GOT3 (cell line): ENCODE measurements at places on chromosomes 12 and 14.

DNA sequence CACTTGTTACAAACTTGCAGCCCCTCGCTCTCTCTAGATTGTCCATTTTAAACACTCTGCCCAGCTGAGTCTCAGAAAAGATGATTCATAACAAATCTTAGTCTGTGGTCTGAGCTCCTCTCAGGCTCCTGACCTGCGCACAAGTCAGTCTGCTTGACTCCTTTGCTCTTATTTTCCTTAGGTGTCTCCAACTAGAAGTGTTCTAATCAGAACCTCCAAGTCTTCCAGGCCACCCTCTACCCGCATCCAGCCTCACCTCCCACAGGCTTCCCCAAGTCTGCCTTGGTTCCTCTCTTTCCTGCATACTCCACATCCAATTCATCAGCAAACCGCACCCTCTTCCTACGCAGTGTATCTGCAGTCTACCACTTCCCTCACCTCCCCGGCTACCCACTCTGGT lies 42.4 kb upstream of the BDKRB2 start:
- no peak for DNase-seq

GRCh38 chr14:101251812-101252442 lies 309.4 kb upstream of the DIO3 start:
- DNase-seq, result no peak

GRCh38 chr12:103011974-103012763 lies 54.7 kb downstream of the ASCL1 start:
- no peak for DNase-seq

GRCh38 chr14:100391724-100392123 lies 68.6 kb downstream of the SLC25A47 start:
- no peak for DNase-seq
